Activated T-cell treated with anti-CD3 and anti-CD28 coated beads, Interleukin-2, amount 50 U/mL, for 24 hours (primary cell): ENCODE measurements at places on chromosomes 12 and 14.

- DNase-seq, result no peak
Observed at GRCh38 chr12:49161092-49161795, 27.6 kb downstream of the TUBA1A start.

DNA sequence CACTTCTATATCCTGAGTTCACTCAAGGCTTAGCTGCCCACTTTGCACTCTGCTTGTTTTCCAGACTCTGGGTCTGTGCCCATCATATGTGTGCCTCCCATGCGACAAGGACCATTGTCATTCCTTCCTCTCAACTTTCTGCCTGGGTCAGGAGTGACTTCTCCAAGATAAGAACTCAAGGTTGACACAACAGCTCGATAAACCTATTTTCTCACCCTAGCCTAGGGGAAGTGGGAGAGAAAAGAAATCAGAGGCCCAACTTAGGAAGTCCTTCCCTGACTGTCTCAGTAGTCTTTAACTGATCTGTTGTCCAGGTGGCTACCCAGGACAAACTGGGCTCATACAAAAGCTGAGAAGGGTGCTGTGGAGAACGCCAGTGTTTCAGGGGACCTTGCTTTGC is 1.7 kb downstream of the SMUG1 start:
- no peak for DNase-seq

DNA sequence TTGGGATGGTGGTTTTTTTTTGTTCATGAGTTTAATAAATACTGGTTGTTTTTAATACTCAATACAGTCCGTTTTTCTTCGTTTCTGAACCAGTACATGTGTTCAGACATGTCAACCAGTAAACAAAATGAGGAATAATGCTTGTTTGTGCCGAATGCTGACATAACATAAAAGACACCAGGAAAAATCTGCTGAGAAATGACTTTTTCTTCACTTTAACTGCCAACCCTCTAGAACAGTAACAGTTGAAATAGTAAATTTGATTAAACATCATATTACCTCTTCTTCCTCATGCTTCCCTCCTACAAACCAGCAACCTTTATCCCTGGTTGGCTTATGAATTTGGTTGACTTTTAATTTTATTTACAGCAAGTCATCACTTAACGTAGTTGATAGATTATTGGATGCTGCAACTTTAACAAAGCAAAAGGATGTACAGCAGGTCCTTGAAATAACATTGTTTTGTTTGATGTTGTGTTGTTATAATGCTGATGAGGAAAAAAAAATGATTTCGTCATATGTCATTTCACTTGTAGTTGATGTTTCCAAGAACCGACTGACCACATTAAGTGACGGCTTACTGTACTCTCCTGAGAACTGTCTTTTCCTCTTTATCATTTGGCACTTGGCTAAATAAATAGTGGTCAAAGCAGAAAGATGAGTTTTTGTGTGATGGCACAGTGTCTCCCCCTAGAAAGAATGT is 340.5 kb downstream of the TMTC2 start:
- no peak for DNase-seq

GRCh38 chr14:103552011-103552845 is 10.2 kb downstream of the BAG5 start:
- no peak for DNase-seq
